ENCODE measurements at places on chromosomes 16 and 17.

- no peak for DNase-seq
Measured at GRCh38 chr17:12623220-12623848, 42.4 kb upstream of the MYOCD start.

- no peak for DNase-seq
Measured at GRCh38 chr16:47617732-47618131, 156.6 kb downstream of the PHKB start.

DNA sequence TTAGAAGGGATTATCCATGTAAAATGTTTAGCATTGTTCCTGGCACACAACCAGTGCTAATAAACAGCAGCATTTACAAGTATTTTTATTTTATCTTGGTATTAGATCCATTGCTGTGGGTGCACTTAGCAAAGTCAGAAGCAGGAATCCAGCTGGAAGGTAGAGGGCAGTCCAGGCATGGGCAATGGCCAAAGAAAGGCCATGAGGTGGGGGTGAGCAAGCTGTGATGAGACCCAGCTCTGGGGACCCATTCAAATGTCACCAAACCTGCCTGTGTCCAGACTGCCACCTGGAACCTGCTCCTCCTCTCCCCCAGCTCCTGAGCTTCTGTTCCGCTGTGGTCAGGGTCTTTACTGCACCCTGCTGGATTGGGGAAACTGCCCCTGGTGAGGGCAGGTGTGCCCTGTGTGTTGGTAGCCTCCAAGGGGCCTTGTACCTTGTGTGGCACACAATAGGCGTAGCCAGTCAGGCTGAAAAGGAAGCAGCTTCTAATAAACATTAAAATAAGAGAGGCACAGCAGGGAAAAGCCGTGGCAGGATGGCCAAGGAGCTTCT is 118.0 kb upstream of the CRHR1 start:
- DNase-seq, result no peak

GRCh38 chr17:8985054-8985701 is 19.7 kb upstream of the PIK3R5 start:
- no peak for DNase-seq

- DNase-seq, result no peak
Measured at GRCh38 chr16:67444259-67445125, 13.6 kb downstream of the HSD11B2 start.

DNA sequence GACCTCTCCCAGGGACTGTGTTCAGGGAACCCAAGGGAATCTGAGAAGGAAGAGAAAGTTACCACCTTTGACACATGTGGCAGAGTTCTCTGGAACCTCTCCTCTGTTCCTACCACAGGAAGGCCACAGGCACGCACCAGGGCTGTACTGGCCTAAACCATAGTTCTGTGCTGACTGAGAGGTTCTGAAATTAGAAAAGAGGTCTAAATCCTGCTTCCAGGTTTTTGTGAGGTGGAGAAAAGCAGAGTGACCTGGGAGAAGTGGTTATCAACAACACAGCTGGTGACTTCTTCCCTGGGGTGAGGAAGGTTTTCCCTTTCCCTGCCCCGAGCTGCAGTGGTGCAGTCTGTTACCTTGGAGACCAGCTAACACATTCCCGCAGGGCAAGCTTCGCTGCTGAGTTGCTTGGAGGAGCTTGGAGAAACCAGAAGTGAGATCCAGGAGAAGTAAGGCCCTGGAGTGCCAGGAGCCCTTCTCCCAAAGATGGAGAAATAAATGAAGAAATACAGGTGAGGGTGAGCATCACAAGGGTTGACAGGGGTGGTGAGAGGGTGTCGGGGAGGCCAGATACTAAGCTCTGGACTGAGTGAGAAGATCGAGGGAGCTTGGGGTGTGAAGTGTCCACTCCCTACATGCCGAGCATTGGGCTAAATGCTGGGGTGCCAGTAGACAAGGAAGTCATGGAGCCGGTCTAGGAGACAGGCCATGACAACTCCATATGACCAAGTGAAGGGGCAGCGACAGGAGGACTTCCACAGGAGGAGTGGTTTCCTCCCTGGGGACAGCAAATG is at the start of gene VWA3A:
TSS of gene VWA3A (plus strand) at position 399 of the 791 bp plus-strand sequence. CDS start at position 496, 97 bp downstream.
- no peak for DNase-seq

DNA sequence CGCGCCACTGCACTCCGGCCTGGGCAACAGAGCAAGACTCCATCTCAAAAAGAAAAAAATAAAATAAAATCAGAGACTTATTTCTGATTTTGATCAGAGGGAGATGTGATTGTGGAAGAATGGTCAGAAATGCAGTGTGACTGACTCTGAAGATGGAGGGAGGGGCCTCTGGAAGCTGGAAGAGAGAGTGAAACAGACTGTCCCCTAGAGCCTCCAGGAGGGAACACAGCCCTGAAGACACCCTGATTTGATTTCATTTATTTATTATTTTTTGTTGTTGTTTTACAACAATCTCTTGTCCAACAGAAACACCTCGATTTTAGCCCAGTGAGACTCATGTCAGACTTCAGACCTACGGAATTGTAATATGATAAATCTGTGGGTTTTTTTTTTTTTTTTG is 26.1 kb downstream of the BCL7C start:
- DNase-seq, result no peak

DNA sequence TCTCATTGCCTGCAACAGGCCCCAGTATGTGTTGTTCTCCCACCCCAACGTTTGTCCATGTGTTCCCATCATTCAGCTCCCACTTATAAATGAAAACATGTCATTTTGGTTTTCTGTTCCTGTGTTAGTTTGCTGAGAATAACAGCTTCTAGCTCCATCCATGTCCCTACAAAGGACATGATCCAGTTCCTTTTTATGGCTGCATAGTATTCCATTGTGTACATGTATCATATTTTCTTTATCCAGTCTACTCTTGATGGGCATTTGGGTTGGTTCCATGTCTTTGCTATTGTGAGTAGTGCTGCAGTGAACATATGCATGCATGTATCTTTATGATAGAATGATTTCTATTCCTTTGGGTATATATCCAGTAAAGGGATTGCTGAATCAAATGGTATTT is 10.8 kb upstream of the KRTAP9-2 start:
- DNase-seq, result no peak

GRCh38 chr16:67399218-67399733 is 6.0 kb upstream of the TPPP3 start:
- no peak for DNase-seq

DNA sequence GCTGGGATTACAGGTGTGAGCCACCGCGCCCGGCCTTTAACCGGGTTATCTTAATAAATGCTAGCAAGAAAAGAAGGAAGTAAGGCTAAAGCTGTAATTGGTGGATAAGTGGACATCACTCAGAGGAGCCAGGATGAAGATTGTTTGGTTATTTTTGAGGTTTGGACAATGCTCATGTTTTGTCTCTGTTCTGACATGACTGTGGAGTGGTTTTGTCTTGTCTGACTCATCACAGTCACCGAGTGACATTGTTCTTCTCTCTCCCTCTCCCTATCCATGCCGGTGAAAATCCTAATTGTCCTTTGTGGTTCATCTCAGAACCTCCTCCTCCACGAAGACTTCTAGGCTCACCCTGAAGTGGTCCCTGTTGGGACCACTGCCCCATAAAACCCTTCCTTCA is 23.5 kb upstream of the GRIN2A start:
- no peak for DNase-seq

- no peak for DNase-seq
Measured at GRCh38 chr16:72120026-72120425, 26.4 kb downstream of the DHX38 start.

- DNase-seq, result no peak
Measured at GRCh38 chr16:17273142-17273561, 197.6 kb downstream of the XYLT1 start.

DNA sequence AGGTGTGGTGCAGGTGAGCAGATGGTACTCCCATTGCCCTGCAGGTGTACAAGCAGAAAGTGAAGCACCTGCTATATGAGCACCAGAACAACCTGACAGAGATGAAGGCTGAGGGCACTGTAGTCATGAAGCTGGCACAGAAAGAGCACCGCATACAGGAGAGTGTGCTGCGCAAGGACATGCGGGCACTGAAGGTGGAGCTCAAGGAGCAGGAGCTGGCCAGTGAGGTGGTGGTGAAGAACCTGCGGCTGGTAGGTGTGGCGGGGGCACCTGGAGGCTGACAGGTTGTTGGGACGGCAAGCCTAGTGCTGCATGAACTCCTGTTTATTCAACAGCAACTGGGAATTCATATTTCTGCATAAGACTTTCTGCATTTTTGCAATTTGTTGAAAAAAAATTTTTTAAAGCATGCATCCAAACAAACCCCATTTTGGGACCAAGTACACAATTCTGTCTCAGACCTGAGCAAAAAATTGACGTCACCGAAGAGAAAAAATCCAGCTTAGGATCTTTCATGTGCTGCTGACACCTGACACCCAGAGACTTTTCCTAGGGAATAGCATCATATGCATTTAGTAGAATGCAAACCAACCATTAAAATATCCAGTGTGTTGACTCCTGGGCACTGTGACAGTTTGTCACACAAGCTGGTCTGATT is 13.5 kb upstream of the DBNDD1 start:
- no peak for DNase-seq

- DNase-seq, result no peak
Measured at GRCh38 chr16:4194661-4195060, 47.2 kb downstream of the SRL start.

DNA sequence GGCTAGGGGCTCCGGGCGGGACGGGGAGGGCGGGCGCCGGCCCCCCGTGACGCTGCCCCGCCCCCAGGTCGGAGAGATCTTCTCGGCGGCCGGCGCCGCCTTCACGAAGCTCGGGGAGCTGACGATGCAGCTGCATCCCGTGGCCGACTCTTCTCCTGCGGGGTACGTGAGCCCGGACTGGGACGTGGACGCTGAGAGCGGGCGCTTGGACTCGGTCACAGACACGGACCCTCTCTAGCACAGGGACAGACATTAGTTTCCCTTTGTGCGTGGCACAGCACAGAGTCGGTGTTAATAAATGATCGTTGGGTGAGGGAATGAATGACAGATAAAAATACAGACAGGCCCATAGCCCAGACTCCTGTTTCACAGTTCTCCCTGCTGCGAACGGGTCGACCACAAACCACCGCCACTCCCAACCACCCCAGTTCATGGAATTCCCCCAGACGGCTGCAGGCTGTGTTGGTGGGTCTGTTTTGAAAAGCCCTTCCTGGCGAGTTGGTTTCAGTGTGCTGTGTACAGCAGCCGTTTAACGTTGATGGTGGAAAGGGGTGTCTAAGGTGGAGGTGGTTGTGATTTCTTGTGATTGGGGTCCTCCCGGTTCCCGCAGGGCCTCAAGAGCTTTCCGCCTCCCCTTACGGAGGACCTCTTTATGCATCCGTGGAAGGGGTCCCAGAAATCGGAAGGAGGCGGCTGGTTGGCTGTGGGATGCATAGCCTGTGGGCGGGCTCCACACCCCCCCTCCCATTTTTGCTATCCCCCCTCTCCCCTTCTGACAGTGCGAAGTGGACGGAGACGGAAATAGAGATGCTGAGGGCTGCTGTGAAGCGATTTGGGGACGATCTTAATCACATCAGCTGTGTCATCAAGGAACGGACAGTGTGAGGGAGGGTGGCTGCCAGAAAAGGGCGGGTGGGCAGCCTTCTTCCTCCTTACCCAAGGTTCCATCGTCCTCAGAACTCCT is 2.9 kb downstream of the RNASEK start:
- DNase-seq, result peak; percentile 54

DNA sequence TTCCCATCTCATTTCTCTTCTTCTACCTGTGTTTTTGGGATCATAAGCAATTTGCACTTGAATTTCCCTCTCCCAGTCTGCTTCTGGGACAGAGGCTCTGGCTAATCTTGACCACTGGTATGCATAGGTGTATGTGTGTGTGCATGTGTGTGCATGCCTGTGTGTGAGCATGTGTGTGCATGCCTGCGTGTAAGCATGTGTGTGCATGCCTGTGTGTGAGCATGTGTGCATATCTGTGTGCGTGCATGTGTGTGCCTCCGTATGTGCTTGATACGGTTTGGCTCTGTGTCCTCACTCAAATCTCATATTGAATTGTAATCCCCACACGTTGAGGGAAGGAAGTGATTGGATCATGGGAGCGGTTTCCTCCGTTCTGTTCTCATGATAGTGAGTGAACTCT is 77.7 kb downstream of the HAPSTR1 start:
- DNase-seq, result no peak

GRCh38 chr17:1413281-1413791 is 13.3 kb upstream of the YWHAE start:
- DNase-seq, result no peak

- DNase-seq, result no peak
Measured at GRCh38 chr17:51947160-51947735, 211.3 kb downstream of the CA10 start.

DNA sequence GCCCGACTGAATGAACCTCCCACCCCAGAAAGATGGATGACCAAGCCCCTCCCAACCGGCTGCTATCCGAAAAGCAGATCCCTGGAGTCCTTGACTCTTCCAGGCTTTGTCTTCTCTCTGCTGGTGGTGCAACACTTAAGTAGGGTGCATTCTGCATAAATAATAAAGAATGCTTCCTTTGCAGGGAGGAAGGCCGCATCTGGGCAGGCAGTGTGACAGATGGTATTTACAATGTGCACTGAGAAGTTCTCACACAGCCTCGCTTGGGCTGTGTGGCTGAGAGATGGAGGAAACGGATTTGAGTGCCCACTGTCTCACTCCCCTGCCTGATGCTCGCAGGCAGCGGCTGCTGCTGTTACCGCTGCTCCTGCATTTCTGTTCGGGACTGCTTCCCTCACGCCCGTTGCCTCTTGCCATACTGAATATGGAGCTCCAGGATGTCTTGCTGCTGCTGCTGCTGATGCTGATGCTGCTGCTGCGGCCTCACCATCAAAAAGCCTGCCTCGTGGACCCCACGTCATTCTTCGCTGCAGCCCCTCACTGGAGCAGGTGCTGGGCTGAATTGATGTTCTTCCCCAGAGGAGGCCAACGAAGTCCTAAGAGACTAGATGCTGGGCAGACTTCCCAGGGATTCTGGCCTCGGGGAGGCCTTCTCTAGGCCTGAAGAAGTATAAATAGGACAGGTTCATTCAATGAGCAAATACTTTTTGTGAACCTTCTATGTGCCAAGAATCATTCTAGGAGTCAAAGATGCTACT is 7.1 kb upstream of the RHBDL3 start:
- DNase-seq, result no peak

DNA sequence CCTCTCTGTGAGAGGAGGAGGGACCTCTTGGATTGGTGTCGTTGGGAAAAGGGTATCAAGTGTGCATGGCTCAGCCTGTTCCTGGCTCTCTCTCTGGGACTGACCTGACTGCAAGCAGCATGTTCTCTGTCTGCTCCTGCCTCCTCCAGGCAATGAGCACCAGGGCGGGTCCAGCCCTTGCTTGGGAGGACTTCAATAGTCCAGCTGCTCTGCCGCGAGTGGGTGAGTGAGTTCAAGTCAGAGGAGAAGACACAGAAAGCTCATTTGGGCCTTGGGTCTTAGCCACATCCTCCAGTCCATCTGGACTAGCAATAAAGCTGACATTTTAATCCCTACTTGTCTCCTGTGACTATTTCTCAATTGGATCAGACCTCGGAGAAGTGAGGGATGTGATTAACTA is 25.2 kb upstream of the TNS4 start:
- no peak for DNase-seq
